ENCODE measurements at places on chromosomes 7 and 10.

- peak; percentile 5 for DNase-seq
Observed at GRCh38 chr10:80477813-80478212, 23.7 kb downstream of the TSPAN14 start.

DNA sequence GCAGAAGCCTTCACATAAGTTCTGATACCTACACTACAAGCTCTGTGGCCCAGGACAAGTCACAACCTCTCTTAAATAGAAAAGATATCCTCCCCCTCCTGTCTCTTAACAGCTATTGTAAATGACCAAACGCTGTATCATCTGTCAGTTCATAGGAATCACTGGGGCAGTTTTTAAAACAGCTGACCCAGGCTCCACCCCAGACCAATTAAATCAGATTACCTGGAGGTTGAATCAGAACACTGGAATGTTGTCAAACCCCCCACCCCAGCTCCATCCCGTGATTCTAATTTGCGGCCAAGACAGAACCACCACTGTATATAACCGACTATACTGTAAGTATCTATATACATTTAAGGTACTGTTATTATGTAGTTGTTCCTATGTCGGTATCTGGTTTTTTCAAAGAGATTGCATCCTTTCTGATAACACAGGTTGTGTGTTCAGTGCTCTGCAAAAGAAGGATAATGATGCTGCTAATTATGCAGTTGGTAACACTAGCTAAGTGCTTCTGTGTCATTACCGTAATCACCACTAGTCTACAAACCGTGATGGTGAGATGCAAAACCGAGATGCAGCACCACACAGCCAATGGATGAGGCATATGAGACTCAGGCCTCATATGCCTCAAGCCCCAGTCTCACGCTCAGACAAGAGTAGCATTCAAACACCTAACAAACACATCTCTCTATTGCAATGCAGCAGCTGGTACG lies 47.4 kb downstream of the TNS3 start:
- no peak for DNase-seq

GRCh38 chr7:129266181-129266580 lies 41.4 kb downstream of the AHCYL2 start:
- no peak for DNase-seq

GRCh38 chr10:88281592-88282347 lies 301.3 kb downstream of the RNLS start:
- no peak for DNase-seq

DNA sequence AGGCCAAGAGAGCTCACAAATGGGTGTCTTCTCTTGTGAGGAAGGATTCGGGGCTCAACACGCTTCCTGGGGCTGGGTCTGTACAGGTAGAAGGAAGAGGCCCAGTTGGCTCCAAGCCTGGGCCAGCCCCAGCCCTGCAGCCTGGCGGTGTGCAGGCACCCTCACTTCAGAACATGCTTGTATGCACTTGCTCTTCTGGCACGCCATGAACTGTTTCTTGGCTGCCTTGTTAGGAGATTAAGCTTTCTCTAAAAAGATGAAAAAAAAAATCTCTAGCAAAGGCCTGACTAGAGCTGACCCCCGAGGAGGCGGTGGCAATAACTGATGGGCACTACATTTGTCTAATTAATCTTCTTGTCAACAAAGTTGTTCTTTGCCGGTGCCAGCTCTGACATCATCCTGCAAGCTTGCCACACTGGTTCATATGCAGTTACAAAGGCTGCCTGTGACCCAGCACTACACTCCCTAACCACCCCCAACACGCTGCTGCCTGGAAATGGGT lies 94.7 kb downstream of the WDR11 start:
- DNase-seq, result no peak

GRCh38 chr10:74988832-74989561 lies 122.5 kb upstream of the SAMD8 start:
- DNase-seq, result no peak

DNA sequence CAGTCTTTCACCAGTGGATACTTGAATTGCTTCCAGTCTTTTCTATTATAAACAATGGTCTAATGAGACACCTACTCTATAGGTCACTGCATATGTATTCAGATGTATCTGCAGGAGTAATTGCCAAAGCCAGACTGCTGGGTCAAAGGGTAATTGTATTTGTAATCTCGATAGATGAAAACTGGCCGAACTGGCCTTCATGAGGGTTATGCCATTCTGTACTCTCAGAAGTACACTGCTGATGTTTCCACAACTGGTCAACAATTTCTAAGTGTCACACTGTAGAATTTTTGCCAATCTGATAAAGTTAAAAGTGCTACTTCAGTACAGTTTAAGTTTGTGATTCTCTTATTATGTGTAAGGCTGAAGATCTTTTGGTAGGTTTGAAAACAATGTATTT lies 64.6 kb downstream of the JAZF1 start:
- no peak for DNase-seq

GRCh38 chr7:80821771-80822319 lies 97.0 kb downstream of the SEMA3C start:
- no peak for DNase-seq

DNA sequence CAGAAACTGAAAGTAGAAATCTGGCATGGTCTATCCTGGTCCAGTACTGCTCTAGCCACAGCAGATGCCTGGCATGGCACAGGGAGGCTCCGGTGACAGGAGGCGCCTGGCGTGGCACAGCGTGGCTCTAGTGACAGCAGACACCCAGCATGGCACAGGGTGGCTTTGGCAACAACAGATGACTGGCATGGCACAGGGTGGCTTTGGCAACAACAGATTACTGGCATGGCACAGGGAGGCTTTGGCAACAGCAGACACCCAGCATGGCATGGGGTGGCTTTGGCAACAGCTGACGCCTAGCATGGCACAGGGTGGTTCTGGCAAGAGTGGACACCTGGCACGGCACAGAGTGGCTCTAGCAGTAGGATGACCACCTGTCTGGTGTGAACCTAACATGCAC lies 480.5 kb upstream of the FOXK1 start:
- no peak for DNase-seq

- DNase-seq, result no peak
Observed at GRCh38 chr7:137006293-137006692, 137.8 kb downstream of the CHRM2 start.

DNA sequence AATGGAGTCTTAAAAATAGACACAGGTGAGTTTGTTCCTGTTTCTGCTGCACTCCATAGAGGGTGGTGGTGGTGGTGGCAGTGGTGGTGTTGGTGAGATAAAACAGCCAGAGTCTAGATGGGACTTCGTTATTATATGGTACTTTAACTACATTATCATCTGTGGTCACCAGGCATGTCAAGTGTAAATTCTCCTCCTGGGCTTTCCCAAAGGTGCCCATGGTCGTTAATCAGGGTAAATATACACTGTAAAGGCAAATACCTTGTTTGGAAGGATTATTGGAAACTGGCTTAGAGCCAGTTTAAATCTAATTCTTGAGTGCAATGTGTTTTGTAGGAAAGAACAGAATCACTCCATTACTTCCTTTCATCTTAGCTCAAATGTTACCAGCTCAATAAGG lies 21.5 kb upstream of the COMMD3 start:
- DNase-seq, result no peak

DNA sequence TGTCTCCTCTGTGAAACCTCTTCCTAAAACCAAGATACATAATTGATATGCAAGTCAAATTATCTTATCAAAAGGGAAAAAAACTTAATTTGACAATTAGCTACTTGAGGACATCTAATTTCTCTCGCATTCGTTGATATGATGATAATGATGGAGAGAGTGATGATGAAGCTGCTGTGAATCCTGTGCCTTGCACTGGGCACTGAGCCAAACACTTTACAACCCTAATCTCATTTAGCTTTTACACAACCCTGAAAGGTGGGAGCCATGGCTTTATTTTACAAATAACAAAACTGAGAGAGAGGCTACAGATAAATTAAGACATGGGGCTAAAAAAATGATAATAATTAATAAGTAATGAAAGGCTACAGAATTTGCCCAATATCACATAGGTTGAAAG lies 176.0 kb downstream of the NOC3L start:
- DNase-seq, result no peak

GRCh38 chr10:4370376-4370775 lies 455.6 kb upstream of the AKR1E2 start:
- no peak for DNase-seq

DNA sequence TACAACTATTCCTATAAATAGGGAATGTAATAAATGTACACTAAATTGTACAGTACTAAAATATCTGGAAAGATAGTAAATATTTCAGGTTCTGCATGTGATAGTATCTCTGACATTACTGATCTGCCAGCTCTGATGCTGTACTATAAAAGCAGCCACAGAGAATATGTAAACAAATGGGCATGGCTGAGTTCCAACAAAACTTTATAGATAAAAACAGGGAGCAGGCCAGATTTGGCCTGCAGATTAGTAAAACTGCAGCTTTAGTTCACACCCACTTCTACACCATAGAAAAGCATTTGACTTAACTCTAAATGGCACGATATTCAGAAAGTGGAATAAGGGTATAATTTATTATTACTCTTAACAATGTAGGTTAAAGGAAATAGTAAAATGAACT lies 18.8 kb upstream of the TLL2 start:
- DNase-seq, result no peak

GRCh38 chr7:28069807-28070206 lies 110.8 kb downstream of the JAZF1 start:
- peak; percentile 88 for DNase-seq

- DNase-seq, result peak; percentile 50
Observed at GRCh38 chr7:1694611-1695511, 24.8 kb downstream of the ELFN1 start.

- DNase-seq, result no peak
Observed at GRCh38 chr7:33640741-33641140, 264.6 kb upstream of the BMPER start.

DNA sequence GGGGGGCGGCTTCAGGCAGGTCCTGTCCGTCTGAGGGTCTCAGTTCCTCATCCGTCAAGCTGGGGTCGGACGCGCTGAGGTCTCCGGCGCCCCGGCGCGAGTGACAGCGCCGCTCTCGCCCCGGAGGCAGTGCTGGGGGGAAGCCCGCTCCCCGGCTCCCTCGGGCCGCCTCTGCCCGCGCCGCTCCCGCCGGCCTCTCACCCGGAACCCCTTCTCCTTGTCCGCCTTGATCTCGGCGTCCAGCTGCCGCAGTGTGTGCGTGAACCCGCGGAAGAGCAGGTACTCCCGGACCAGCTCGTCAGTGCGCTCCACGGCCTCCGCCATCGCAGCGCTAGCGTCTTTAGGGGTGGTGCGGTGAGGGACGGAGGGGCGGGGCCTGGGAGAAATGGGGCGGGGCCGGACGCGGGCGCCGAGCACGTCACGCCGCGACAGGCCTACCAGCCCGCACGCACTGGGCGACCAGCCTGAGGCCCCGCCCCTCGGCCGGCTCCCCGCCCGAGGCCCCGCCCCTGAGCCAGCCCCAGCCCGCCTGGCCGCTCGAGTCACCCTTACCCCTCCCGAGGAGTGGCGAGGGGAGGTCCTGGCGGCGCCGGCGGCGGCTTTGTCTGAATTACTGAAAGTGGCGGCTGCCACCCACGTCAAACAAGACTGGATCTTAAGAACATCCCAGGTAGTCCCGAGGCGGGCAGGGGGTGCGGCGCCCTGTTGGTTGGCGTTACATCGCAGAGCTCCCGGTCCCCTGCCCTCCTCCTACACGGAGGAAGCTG lies at the start of gene WDR91:
Gene WDR91, minus strand, starts transcription at position 348 of the 767 bp plus-strand sequence. Its CDS starts 24 bp downstream, at position 324.
- peak; percentile 99 for DNase-seq

GRCh38 chr7:129144834-129145668 lies 544 bp downstream of the TSPAN33 start:
- no peak for DNase-seq

DNA sequence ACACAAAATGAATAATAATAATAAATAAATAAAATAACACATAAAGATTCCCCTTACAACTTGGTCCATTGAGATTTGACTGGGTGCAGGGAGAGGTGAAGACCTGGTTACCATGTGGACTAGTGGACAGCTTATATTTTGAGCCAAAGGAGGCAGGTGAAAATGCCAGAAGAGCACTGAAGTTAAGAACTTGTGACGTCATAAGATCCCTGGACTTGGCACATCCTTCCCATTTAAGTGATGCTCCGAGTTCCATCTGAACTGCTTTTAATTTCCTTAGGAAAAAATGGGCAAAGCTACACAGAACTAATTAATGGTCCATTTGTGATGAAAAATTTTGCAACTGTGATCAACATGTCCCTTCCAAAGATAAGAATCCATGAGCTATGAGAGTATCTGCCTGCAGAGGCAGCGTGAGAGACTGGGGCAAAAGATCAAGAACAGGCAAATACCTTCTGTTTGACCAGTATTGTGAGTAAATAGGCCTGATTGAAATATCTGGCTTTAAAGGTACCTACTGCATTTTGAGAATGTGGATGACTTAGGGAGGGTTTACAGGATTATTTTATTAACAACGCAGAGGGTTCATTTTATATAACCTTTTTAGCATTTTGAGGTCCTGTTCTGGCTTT lies 101.2 kb upstream of the POT1 start:
- no peak for DNase-seq

DNA sequence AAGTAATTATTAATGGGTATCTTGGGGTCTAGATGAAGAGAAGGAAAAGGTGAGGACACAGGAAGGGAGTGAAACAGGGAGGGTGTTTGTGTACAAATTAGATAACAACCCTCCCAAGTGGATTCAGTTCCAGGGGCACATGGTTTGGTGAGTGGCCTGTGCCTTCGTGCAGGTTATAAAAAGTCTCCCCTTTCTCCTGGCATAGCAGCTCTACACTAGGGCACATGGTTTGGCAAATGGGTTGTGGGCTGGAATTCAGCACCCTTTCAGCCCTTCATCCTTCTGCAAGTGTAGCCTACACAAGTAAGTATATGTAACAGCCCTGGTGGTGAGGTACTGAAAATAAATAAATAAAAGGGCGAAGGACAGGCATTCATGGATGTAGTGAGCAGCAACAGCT lies 359.4 kb downstream of the AUTS2 start:
- DNase-seq, result no peak

GRCh38 chr10:43061760-43062159 lies 15.1 kb upstream of the RET start:
- no peak for DNase-seq

DNA sequence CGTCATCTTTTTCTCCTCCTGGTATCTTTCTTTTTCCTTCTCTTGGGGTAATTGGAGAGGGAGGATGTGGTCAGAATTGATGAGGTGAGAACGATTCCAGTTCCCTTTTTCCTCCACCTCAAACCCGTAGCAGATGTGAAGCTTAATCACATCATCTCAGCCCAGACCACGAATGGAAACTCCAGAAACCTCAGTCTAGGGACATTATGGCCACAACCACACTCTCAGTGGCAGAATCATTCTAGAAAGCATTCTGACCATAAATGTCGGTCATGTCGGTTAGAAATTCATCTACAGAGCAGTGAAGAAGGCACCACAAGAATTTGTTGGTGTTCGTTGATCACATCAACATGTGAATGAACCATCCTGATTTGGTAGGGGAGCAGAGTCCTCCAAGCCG lies 78.7 kb downstream of the GATA3 start:
- no peak for DNase-seq

- DNase-seq, result no peak
Observed at GRCh38 chr7:94012746-94013145, 8.6 kb upstream of the BET1 start.

DNA sequence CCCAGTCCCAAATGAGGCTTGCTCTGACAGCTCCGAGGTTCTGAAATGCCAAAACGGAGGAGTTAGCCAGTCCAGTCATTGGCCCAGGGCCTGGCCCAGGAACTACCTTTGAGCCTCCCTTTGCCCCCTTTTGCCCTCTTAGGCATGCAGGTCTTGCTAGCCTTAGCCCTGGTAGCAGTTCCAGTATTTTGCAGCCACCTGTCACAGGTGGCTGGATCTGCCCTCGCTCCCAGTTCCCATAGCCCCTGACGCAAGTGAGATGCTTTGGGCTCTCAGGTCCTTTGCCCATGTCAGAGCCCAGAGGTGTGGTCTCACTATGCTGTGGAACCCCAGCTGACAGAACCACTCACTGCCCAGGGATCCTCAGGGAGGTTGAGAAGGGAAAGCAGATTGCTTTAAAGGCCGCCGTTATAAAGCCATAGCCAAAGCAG lies 42.0 kb downstream of the GPRIN2 start:
- DNase-seq, result no peak

Measured in femur (tissue), 1 donor.